Cerebellar cortex (tissue), 1 donor: ENCODE measurements at places on chromosomes 13 and 19.
A peak's percentile ranks its signal among the peaks of the same experiment; 100 is the strongest.

- no peak for DNase-seq
These were observed 95.7 kb upstream of the CLDN10 start for GRCh38 chr13:95456815-95457214.

DNA sequence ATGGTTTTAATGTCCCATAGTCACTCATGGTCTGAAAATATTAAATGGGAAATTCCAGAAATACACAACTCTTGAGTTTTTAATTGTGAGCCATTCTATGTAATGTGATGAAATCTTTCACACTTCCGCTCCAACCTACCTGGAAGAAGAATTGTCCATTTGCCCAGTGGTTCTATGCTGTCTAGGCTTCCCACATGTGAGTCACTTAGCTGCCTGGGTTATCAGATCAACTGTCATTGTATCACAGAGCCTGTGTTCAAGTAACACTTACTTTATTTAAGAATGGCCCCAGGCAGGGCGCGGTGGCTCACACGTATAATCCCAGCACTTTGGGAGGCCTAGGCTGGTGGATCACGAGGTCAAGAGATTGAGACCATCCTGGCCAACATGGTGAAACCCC, 1450.5 kb downstream of the EFNB2 start:
- no peak for DNase-seq

DNA sequence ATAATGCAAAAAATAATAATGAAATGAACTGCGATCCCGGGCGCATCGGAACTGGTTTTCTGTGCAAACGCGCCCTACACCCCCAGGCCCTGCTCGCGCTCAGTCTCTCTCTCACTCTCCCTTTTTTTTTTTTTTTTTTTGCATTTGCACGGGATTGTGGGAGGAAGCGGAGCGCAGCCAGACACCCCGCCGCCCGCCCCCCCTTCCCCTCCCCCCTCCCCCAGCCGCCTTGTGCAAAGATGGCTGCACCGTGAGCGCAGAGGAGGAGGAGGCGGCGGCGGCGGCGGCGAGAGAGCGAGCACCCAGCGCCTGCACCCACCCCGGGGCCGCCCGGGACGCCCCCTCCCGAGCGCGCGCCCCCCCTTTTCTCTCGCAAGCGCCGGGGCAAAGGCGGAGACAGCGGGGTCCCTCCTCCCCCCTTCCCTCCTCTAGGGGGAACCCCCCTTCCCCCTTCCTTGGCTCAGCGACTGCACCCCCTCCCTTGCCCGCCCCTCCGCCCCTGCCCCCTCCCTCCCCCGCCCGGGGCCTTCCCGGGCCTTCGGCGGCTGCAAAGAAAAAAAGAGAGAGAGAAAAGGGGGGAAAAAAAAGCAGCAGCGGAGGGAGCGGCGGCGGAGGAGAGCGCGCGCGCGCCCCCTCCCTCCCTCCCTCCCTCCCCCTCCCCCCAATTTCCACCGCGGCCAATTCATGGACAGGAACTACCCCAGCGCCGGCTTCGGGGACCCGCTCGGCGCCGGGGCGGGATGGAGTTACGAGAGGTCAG, at the start of gene PRR12:
Gene PRR12, plus strand, starts transcription at position 212 of the 760 bp plus-strand sequence. Its CDS starts 473 bp downstream, at position 685.
- peak; percentile 78 for DNase-seq

GRCh38 chr19:4362101-4362828, 18.9 kb downstream of the MPND start:
- DNase-seq: no peak

DNA sequence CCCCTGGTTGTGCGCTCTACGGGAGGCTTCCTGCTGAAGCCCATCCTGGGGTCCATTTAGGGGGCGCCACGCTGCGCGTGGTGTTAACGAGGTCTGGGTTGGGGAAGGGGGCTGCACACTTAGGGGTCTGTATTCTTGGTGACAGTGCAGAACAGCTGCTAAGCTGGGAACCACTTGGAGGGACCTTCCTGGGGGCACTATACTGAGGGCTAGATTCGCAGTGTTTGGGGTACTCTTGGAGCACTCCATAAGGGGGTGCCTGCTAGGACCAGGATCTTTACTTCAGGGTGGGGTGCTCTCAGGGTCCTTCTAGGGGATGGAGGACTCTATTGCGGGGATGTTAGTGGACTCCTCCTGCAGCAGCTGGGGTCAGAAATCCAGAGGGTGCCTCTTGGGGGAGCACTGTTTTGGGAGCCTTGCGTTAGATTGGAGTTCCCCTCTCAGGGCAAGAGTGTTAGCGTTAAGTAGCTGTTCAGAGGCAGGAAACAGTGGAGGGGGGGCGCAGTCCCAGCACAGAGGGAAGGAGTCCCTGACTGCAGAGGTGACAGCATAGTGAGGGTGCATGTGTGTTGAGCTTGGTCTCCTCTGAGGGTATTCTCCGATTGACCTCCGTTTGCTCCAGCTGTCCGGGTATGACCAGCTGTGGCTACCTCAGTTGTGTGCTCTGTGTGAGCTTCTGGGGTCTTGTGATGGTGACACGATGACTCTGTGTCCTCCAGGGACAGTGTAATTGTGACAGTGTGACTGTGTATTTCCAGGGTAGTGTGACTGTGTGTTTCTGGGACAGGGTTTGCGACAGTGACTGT, 1.1 kb downstream of the PDE4A start:
- no peak for DNase-seq

- peak; percentile 51 for DNase-seq
These were observed 50.8 kb upstream of the LDLR start for GRCh38 chr19:11038511-11038910.

DNA sequence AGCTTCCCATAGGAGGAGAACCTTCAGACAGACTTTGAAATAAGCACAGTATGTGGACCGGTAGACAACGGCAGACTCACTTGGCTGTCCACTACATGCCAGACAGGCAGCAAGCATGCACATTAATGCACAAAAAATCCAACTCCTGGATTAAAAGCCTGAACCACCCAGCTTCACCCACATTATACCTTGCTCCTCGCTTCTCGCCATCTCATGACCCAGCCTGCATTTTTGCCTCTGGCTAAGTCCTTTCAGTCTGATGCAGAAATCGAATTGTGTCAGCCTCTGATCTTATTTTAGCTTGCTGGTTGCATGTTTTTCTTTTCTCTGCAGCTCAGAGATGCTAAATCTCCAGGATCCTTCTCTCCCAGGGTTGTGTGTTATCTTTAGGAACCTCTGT, 358.7 kb downstream of the RFC3 start:
- no peak for DNase-seq

DNA sequence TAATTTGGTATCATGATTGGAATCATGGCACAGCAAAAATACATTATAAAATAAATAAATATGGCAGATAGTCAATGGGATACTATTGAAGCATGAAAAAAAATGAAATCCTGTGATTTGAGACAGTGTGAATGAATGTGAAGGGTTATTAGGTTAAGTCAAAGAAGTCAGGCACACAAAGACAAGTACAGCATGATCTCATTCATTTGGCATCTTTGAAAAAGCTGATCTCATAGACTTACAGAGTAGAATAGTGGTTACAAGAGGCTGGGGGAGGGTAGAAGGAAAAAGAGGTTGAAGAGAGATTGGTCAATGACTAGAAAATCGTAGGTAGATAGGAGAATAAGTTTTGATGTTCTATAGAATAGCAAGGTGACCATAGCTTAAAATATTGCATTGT, 295.1 kb upstream of the SLITRK5 start:
- no peak for DNase-seq

- DNase-seq: no peak
These were observed 670 bp downstream of the BSPH1 start for GRCh38 chr19:47991191-47991808.

DNA sequence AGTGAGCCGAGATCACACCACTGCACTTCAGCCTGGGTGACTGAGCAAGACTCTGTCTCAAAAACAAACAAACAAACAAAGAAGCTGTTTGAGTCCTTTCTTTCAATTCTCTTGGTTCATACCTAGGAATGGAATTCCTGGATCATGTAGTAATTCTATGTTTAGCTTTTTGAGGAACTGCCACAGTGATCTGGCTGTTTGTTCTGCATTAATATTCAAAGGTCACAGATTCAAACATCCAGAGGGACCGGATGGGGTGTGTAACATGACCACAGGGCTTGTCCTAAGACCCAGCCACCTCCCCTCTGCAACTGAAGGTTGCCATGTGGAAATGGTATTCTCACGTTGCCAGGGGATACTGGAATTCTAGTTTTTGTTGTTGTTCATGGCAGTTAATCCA, 10.2 kb downstream of the COLGALT1 start:
- DNase-seq: no peak

- peak; percentile 60 for DNase-seq
These were observed 954 bp upstream of the RASIP1 start for GRCh38 chr19:48741129-48741999.

- no peak for DNase-seq
These were observed 32.7 kb upstream of the SOX1 start for GRCh38 chr13:112034231-112034630.

DNA sequence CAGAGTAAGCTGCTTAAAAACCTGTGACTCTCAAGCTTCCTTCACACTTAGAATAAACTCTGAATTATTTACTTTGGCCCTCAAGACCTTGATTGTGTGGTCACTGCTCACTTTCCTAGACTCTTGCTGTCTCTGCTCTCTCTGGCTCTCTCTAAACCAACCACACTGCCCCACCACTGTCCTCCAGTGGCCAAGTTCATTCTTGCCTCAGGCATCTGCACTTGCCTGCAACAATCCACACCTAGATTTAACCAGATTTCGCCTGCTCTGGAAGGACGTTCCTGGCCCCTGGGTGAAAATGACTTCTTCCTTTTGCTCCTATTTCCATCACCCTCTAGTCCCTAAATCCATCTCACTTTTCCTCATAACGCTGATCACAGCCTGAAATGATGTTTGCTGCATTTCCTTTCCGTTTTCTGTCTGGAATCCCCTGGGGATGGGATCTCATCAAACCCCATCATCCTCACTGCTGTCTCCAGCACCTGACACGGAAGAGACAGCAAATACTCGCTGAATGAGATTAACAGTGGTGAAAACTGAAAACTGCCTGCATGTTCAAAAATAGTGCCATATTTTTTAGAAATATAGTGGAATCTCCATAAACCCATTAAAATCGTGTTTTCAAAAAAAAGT, 232.6 kb downstream of the UQCRFS1 start:
- peak; percentile 4 for DNase-seq

GRCh38 chr13:110554227-110554836, 7.2 kb downstream of the RAB20 start:
- no peak for DNase-seq

- no peak for DNase-seq
These were observed 471.4 kb downstream of the LIG4 start for GRCh38 chr13:107743983-107744382.

DNA sequence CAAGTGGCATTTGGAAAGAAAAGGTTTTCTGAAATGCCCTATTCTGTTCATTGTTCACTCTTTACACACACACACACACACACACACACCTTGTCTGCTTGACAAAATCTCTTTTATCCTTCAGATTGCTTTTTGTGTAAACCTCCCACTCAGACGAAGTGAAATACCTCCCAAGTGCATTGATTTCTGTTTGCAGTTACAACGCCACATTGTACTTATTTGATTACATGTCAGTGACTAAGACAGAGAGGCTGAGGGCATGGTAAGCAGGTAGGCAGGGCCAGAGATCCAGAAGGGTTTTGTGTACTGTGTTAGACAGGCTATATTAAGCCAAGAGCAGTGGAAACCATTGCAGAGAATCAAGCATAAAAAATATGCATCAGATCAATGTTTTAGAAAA, 561.8 kb downstream of the GPC6 start:
- no peak for DNase-seq

- no peak for DNase-seq
These were observed 606.6 kb downstream of the LIG4 start for GRCh38 chr13:107608736-107609135.

- DNase-seq: no peak
These were observed 445.7 kb downstream of the RFC3 start for GRCh38 chr13:34263681-34264080.

- DNase-seq: no peak
These were observed 14.0 kb upstream of the VSTM2B start for GRCh38 chr19:29511768-29512167.

- DNase-seq: no peak
These were observed 35.0 kb downstream of the MYO9B start for GRCh38 chr19:17110599-17110966.

GRCh38 chr13:61795580-61795979, 379.9 kb upstream of the PCDH20 start:
- no peak for DNase-seq

GRCh38 chr19:46520616-46521015, 24.9 kb upstream of the PNMA8B start:
- DNase-seq: no peak

DNA sequence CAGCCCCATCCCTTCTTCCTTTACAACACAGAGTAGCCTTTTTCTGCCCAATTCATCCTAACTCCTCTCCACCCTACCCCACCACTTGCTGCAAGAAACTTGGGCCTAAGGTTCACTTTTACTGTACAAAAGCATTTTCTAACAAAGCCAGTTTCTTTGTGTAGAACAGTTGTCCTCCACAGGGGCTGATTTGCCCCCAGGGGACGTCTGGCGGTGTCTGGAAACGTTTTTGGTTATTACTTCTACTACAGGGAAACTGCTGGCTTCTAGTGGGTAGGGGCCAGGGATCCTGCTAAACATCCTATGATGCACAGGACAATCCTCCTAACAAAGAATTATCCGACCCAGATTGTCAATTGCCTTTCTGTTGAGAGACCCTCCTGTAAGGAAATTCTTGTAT, 7.3 kb upstream of the LMO7 start:
- DNase-seq: no peak

GRCh38 chr13:107139006-107139405, 571.1 kb upstream of the ARGLU1 start:
- peak; percentile 89 for DNase-seq

- peak; percentile 72 for DNase-seq
These were observed 6.6 kb downstream of the MEGF8 start for GRCh38 chr19:42332059-42332458.

- no peak for DNase-seq
These were observed 16.0 kb downstream of the SMAD9 start for GRCh38 chr13:36903925-36904595.

- DNase-seq: no peak
These were observed 905.7 kb upstream of the SLITRK5 start for GRCh38 chr13:86765462-86765861.

DNA sequence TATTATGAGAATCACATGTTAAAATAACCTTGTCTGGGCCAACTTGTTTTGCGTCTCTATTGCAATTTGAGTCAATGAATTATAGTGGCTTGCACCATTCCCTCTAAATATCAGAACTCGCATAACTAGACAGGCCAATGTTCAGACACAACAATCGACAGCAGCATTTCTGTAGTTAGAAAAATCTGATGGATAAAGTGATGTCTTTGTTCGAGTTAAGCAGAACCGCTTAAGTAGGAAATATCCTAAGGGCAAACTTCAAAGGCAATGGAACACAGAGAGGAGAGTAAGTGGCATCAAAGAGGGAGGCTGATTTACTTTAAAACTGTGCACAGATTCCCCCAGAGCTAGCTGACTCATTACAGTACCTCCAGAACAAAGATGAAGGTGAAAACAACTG, 333.9 kb downstream of the NALCN start:
- DNase-seq: no peak

DNA sequence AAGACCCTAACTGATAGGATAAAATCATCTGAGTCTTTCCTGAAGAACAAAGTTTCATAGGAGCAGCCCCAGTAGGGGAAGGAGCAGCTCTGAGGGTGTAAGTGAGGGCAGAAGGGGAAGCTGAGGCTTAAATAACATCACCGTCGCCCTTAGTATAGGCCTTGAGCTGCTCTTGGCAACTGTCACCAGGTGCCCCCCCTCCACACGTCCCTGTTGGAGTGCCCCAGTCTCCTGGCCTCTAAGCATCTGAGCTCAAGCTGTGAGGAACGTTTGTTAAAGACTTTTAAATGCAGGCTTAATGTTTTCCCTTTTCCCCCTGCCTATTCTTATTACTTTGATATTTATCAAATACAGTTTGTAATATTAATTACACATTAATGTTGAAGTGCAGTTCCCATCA, 170.6 kb downstream of the ZIC5 start:
- DNase-seq: no peak
